ENCODE measurements at places on chromosomes 6 and 20. TPM values are rescaled to one million over a fixed set of nuclear protein-coding genes. Genes with fewer than 3 reads are reported as not detected.

- no peak overlapping the region for H3K27ac ChIP-seq
- no peak for DNase-seq
- no peaks in the 10 kb centered on the region for H3K27me3 ChIP-seq
- H3K4me1 ChIP-seq, result no peaks in the 10 kb centered on the region
- no peaks in the 10 kb centered on the region for H3K36me3 ChIP-seq
- H3K4me3 ChIP-seq, result no peak overlapping the region
These were observed 194.7 kb upstream of the PMEPA1 start for GRCh38 chr20:57904314-57905105.

- peaks cover 3% of the 10 kb centered on the region for H3K36me3 ChIP-seq
- H3K27ac ChIP-seq, result no peak overlapping the region
- H3K4me3 ChIP-seq, result no peak overlapping the region
- no peak for DNase-seq
These were observed 50.9 kb downstream of the RPRD1B start for GRCh38 chr20:38084425-38084951.

GRCh38 chr6:161233986-161234661, 39.7 kb downstream of the AGPAT4 start:
- no peak overlapping the region for H3K4me3 ChIP-seq
- no peaks in the 10 kb centered on the region for H3K4me1 ChIP-seq
- no peak overlapping the region for H3K27ac ChIP-seq
- no peaks in the 10 kb centered on the region for H3K27me3 ChIP-seq

- H3K4me3 ChIP-seq, result no peak overlapping the region
- H3K4me1 ChIP-seq, result no peaks in the 10 kb centered on the region
- H3K27ac ChIP-seq, result no peak overlapping the region
- DNase-seq, result no peak
These were observed 236.9 kb upstream of the JAG1 start for GRCh38 chr20:10910535-10911178.

- H3K27me3 ChIP-seq, result no peaks in the 10 kb centered on the region
- DNase-seq, result no peak
- no peaks in the 10 kb centered on the region for H3K4me1 ChIP-seq
- no peak overlapping the region for H3K4me3 ChIP-seq
These were observed 93.1 kb downstream of the OLIG3 start for GRCh38 chr6:137401088-137401487.

DNA sequence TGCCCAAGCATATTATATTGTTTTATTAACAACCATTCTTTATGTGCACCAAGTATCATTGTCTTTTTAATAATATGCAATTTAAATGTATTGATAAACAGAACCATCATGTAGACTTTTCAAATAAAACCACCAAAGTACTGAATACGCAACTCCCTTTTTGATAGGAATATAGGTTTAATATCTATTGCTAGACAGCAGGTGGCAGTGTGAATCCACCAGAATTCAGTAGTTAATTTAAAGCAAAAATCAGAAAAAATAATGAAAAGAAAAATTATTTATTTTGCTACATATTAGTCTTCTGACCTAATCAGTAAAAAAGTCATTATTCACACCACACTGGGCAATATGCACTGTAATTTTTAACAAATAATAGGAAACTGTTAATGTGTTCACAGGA, 143.7 kb downstream of the KLHL32 start:
- DNase-seq, result no peak
- H3K4me1 ChIP-seq, result no peaks in the 10 kb centered on the region
- no peaks in the 10 kb centered on the region for H3K27me3 ChIP-seq

GRCh38 chr6:98525860-98526259, 308.5 kb upstream of the POU3F2 start:
- no peaks in the 10 kb centered on the region for H3K27me3 ChIP-seq
- no peaks in the 10 kb centered on the region for H3K4me1 ChIP-seq
- H3K4me3 ChIP-seq, result no peak overlapping the region
- no peak for DNase-seq
- H3K36me3 ChIP-seq, result no peaks in the 10 kb centered on the region

DNA sequence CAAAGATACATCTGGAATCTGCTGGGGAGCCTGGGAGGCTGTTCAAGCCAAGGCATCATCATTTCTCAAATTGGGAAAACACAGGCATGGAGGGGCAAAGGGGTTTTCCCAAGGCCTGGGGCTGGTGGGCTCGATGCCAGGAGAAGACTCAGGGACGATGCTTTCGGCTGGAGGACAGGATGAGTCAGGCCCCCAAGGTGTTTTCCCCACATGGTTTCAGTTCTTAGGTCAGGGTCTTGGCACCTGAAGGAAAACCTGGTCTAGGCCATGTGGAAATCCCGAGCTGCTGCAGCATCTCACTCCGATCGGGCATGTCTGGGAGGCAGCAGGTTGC, 348.1 kb downstream of the CDC5L start:
- no peaks in the 10 kb centered on the region for H3K4me1 ChIP-seq
- no peaks in the 10 kb centered on the region for H3K27me3 ChIP-seq
- H3K36me3 ChIP-seq, result no peaks in the 10 kb centered on the region
- DNase-seq, result no peak
- no peak overlapping the region for H3K27ac ChIP-seq

GRCh38 chr6:157798851-157799250, 24.2 kb upstream of the SNX9 start:
- H3K27ac ChIP-seq, result no peak overlapping the region
- H3K4me3 ChIP-seq, result no peak overlapping the region
- DNase-seq, result no peak
- H3K4me1 ChIP-seq, result no peaks in the 10 kb centered on the region

GRCh38 chr6:42315991-42316970, 98.6 kb upstream of the MRPS10 start:
- H3K4me3 ChIP-seq, result no peak overlapping the region
- no peak overlapping the region for H3K27ac ChIP-seq
- H3K4me1 ChIP-seq, result no peaks in the 10 kb centered on the region

GRCh38 chr20:9507544-9508239, 6.7 kb upstream of the LAMP5 start:
- DNase-seq, result no peak
- peaks cover 41% of the 10 kb centered on the region for H3K27me3 ChIP-seq
- H3K4me1 ChIP-seq, result no peaks in the 10 kb centered on the region
- no peak overlapping the region for H3K27ac ChIP-seq

BCL2L1 gene
- 95.1 TPM for total RNA-seq

ZSCAN9 gene
- 19.3 TPM for total RNA-seq

GPR6 gene
- total RNA-seq, result 0.15 TPM

LAMA4 gene
- 129 TPM for total RNA-seq

BNIP5 gene
- not detected for total RNA-seq

HLA-A gene
- total RNA-seq, result 473 TPM

HLA-DQA1 gene
- 1.6 TPM for total RNA-seq

PLG gene
- total RNA-seq, result not detected
